ENCODE measurements at places on chromosomes 2 and 18. TPM values are rescaled to one million over a fixed set of nuclear protein-coding genes. Genes with fewer than 3 reads are reported as not detected.

The ALK gene
- total RNA-seq, result 0.90 TPM

The TGFBRAP1 gene
- 20.9 TPM for total RNA-seq

The RBM44 gene
- 0.59 TPM for total RNA-seq

The CAPN14 gene
- not detected for total RNA-seq

The PMAIP1 gene
- total RNA-seq, result not detected

The ZNF532 gene
- 125 TPM for total RNA-seq

The ARHGAP15 gene
- 47.4 TPM for total RNA-seq

The CERKL gene
- total RNA-seq, result not detected

The CHMP3 gene
- total RNA-seq, result 121 TPM

The RTP5 gene
- not detected for total RNA-seq

The THSD7B gene
- total RNA-seq, result 1.5 TPM

The LOXL3 gene
- total RNA-seq, result 16.2 TPM

The TTN gene
- 15.5 TPM for total RNA-seq

The CIB4 gene
- total RNA-seq, result not detected

The GTF2A1L gene
- total RNA-seq, result 6.7 TPM

The PRKRA gene
- 43.8 TPM for total RNA-seq

The MYO3B gene
- not detected for total RNA-seq

The IKZF2 gene
- 24.7 TPM for total RNA-seq

The SNTG2 gene
- total RNA-seq, result 9.0 TPM

The SMARCAL1 gene
- 32.2 TPM for total RNA-seq

The OTOS gene
- total RNA-seq, result not detected

The TBC1D8 gene
- total RNA-seq, result 87.9 TPM

The ANKRD62 gene
- total RNA-seq, result not detected

The OR6B2 gene
- 3.3 TPM for total RNA-seq

The PCARE gene
- total RNA-seq, result 0.20 TPM

The PKDCC gene
- total RNA-seq, result 155 TPM

The TPO gene
- 7.2 TPM for total RNA-seq
